ENCODE measurements at places on chromosomes 5 and 9.

GRCh38 chr5:30100929-30101328 is 1092.6 kb upstream of the CDH6 start:
- DNase-seq, result no peak

- no peak for DNase-seq
Observed at GRCh38 chr5:54379590-54379989, 69.2 kb upstream of the ARL15 start.

GRCh38 chr5:165859251-165859650 is 2353.8 kb downstream of the MAT2B start:
- no peak for DNase-seq

- DNase-seq, result no peak
Observed at GRCh38 chr9:114613087-114613486, 2.0 kb downstream of the TMEM268 start.

DNA sequence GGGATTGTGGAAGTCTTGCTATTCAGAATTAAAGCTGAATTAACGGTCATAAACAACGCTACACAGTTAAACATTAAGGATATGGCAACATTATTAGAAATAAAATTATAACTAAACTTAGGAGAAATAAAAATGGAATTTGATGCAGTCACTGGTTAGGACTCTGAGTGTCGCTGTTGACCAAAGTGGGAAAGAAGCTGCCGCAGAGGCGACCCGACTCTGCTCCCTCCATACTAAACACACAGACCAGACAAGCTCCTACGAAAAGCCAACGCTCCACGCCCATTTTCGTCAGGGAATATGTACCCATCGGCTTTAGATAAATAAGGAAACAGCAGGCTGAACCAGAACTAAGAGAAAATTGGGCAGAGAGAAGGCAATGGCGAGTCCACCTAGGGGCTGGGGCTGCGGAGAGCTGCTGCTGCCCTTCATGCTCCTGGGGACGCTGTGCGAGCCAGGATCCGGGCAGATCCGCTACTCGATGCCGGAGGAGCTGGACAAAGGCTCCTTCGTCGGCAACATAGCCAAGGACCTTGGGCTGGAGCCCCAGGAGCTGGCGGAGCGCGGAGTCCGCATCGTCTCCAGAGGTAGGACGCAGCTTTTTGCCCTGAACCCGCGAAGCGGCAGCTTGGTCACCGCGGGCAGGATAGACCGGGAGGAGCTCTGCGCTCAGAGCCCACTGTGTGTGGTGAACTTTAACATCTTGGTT is at the start of gene PCDHGA5:
PCDHGA5 (plus strand) TSS at position 211 of the 709 bp plus-strand sequence; CDS start at position 380, 169 bp downstream.
- DNase-seq, result no peak

- DNase-seq, result no peak
Observed at GRCh38 chr5:94784536-94785505, 166.4 kb downstream of the SLF1 start.

DNA sequence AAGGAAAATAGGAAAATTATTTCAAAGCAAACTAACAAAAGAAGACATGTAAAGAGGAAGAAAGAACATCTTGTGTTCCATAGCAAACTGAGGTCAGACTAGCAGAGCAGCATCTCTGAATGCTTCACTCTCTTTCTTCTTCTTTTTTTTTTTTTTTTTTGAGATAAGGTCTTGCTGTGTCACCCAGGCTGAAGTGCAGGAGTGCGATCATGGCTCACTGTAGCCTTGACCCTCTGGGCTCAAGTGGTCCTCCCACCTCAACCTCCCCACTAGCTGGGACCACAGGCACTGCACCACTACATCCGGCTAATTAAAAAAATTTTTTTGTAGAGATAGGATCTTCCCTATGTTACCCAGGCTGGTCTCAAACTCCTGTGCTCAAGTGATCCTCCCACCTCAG is 36.6 kb downstream of the MELK start:
- DNase-seq, result no peak

DNA sequence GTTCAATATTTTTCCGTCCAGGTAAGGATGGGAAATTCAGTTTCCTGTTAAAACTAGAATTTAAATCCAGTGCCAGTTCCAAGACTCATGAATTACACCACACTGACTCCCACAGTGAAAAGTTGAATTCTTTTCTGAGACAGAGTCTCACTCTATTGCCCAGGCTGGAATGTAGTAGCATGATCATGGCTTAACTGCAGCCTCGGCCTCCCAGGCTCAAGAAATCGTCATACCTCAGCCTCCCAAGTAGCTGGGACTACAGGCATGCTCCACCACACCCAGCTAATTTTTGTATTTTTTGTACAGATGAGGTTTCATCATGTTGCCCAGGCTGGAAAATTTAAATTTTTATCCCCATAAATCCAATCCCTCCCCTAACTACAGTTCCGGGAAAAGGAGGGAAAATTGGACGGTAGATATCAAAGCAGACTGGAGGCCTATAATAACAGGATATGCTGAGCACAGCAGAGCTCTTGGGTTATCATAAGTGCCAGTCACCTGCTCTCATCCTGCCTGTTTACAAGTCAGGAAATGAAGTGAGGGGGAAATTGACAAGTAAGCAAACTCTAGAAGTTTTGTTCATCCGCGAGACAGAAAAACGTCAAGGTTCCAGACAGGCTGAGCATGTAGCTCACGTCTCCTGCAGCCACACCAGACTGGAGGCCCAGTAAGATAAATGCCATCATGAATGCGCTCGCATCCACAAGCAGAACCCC is 105.7 kb downstream of the UGCG start:
- no peak for DNase-seq

DNA sequence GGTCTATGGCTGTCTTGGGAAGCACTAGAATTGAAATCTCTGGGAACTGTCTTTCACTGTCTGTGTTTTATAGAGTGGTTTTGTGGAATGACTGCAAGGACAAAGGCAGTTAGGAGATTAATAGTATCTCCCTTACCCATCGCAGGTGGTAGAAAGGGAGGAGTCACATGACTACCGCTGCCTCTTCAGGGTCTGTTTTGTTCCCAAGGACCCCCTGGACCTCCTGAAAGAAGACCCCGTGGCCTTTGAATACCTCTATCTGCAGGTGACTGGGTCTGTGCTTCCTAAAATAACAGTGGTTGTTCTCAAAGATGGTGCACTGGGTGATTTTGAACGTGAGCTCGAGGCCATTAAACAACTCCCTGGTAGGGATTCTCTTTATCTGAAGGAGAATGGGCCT is 22.8 kb upstream of the TRMT10B start:
- DNase-seq, result no peak

All from stimulated activated CD8-positive, alpha-beta memory T cell treated with anti-CD3 and anti-CD28 coated beads, Interleukin-4, amount 100 ng/mL, for 4 hours (primary cell).